Neural crest cell (in vitro differentiated cells): ENCODE measurements at places on chromosomes 11 and 22.

DNA sequence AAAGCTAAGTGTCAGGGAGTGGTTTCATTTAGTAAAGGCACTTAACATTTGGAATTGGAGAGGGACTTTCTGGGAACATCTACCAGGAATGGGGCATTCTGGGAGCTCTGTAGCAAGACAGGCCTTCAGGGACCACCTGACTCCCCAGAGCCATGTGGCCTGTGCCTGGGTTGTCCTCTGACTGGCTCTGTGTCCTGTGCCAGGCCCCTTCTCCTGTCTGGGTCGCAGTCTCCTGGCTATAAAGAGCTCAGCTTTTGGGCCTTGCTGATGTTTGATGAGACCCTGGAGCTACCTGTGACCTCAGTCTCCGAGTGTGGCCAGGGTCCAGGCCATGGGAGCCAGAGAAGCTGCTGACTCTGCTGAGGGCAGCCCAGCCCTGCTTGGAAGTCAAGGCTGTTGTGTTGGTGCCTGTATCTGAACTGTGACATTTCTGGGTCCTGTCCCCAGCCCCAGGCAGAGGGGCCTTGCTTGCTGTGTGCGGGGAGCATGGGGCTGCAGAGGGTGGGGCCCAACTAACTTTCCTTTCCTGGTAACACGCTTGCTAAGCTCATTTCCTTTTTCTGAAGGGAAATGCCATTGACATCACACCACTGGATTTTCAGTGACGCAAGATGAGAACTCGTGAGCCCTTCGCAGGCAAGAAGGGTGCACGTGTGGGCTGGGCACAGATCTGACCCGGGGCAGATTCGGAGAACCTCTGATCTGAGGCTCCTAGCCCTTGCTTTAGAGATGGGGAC lies 41.3 kb downstream of the LRRC32 start:
- DNase-seq: no peak

- DNase-seq: no peak
These were observed 385.5 kb upstream of the ANO5 start for GRCh38 chr11:21807350-21807749.

DNA sequence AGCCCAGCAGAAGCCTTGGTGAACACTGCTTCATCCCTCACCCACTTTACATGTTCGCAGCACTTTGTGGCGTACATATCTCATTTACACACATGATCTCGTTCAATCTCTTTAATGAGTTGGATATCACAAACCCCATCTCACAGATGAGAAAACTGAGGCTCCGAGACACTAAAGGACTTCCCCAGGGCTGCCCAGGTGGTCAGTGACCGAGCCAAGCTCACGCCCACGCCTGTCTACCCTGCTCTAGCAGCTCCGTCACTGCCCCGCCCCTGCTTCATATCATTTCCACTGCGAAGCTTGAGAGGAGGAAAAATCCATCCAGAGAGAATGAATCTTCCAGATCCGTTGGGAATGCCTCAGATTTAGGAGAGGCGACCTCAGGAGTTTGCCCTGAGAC lies 11.8 kb upstream of the DSCAML1 start:
- DNase-seq: no peak

GRCh38 chr11:120135838-120136237 lies 2.1 kb downstream of the TRIM29 start:
- DNase-seq: no peak
